NCI-H345 (cell line): ENCODE measurements at places on chromosomes 3 and 15.

DNA sequence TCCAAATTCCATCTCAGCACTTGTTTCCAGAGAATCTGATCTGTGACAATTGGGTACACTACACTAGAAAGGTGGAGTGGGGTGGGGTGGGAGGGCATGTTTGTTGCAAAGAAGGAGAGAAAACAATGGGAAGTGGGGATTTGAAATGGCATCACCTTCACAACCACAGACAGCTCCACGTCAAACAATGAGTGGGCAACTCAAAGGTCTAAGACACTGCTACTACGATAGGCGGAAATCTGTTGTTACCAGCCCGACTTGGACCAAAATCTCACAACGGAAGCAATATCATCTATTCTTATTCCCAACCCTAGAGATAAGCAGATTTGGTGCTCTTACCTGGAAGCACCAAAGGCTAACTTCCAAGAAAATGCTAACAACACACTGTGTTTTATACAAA lies 3.3 kb downstream of the CYP19A1 start:
- DNase-seq, result no peak

DNA sequence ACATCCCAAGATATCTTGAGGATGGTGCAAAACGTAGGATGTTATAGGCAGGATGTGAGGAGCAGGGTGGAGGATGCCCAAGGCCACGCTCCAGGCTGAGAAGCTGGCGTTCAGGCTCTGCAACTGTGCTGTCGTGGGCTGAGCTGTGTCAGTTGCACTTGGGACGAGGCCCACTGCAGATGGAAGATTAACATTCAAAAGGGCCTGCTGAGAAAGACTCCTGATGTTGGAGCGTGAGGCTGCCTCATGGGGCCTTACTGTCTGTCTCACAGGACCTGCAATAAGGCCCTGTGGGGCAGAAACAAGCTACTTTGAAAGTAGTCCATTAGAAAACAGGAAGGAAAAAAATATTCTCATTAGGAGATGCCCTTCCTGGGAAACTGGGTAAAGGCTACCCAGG lies 60.6 kb upstream of the SEC61A1 start:
- DNase-seq, result no peak

GRCh38 chr15:47158573-47158972 lies 558.7 kb upstream of the SEMA6D start:
- DNase-seq, result peak; percentile 16

GRCh38 chr3:83218383-83219200 lies 1457.1 kb upstream of the GBE1 start:
- no peak for DNase-seq

GRCh38 chr15:68555679-68556037 lies 23.1 kb upstream of the CORO2B start:
- DNase-seq, result no peak

- no peak for DNase-seq
Measured at GRCh38 chr3:79848876-79849275, 81.1 kb upstream of the ROBO1 start.

- DNase-seq, result no peak
Measured at GRCh38 chr15:70065006-70065722, 32.6 kb downstream of the TLE3 start.
